Epithelial cell of prostate (primary cell): ENCODE measurements at places on chromosomes 2 and 18.
A peak's percentile ranks its signal among the peaks of the same experiment; 100 is the strongest.

DNA sequence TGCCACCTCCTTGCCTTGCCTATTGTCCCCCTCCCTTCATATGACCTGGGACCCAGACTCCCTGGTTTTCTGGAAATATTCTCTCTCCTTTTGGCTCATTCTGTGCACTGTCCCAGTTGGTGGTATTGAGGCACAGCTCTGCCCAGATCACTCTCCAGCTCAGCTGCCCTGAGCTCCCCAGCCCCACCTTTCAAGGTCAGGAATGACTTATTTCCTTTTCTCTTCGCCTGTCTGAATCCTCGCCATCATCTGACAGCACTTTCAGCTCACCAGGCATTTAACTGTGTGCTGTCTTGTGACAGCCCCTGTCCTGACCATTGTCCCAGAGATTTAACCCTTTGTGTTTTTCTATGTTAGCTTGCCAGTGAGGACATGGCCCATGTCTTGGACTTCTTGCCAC is 133.0 kb downstream of the MSH2 start:
- DNase-seq: no peak

- no peak for DNase-seq
These were observed 186.8 kb upstream of the RND3 start for GRCh38 chr2:150674283-150674682.

DNA sequence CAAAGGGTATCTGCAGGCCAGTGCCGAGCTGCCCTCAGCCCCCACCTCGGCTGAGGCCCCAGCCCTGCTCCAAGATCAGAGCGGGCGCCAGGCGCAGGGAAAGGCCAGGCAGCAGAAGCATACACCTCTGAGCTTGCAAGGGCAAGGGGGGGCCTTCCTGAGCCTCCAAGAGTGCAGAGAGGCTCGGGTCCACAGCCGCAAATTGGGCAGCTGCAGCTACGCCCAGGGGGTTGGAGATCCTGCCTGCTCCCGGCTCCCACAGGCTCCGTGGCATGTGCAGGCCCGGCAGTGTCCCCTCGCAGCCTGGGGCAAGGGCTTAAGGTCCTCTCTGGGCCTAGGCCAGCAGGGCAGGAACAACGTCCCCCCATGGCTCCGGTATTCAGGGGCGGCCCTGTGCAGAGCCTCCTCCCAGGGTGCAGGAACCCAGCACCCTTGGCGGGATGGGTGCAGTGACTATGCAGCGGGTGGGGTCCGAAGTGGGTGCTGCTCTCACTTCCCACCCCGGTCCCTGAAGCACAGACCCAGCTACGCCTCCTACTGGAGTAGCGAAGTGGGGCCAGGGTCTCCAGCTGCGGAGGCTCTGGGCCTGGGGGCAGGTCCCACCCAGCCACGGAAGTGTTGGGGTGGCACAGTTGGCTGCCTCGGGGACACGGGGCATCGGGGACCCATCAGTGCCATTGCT is 120.2 kb upstream of the TMEFF2 start:
- DNase-seq: no peak

GRCh38 chr18:75462178-75462832 is 34.8 kb upstream of the SMIM21 start:
- no peak for DNase-seq

DNA sequence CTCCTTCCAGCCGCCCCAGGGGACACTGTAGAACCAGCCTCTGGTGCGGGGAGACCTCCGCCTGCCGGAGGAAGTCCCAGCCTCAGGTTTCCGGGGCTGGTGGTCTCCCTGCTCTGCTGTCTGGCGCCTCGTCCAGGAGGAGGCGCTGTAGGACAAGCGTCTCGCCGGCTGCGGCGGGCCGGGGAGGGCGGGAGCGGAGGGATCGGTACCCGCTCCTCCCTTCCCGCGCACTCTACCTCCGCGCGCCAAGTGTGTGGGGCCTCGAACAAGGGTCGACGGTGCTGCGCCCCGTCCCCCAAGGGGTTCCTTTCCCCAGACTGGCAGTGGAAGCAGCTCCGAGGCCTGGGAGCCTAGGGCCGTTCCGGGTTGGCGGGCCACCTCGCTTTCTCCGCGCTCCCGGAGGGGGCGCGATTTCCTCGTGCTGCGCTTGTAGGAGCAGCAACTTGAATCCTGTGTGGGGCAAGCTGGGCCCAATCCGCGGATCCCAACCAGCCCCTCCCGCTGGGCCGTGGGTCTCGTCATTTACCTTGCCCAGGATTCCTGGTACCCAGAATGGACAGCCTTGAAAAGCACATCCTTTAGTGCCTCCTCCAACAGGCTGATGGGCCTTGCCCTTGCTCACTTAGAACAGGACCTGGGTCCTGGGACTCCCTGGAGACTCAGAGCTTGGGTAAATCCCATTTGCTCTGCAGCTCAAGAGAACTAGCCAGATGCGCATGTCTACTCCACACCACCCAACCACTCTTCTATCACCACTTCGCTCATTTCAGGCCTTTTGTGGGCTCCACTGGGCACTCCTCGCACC is 10.6 kb upstream of the HOXD4 start:
- DNase-seq: no peak

DNA sequence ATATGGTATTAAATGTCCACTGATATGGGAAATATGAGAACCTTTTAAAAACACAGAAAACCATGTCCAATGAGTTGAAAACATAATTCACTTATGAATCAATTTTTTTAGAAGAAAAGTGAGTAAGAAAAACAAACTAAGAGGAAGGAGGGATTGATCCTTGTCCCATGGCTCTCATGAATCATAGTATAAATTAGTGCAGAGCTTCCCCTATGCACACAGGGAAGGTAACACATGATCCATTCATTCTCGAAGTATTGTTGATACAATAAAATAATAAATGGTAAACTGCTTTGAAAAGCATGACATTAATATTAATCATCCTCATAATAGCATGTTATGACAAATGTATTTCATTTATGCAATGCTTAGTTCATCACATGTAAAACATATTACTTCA is 872.0 kb upstream of the CNTNAP5 start:
- no peak for DNase-seq

DNA sequence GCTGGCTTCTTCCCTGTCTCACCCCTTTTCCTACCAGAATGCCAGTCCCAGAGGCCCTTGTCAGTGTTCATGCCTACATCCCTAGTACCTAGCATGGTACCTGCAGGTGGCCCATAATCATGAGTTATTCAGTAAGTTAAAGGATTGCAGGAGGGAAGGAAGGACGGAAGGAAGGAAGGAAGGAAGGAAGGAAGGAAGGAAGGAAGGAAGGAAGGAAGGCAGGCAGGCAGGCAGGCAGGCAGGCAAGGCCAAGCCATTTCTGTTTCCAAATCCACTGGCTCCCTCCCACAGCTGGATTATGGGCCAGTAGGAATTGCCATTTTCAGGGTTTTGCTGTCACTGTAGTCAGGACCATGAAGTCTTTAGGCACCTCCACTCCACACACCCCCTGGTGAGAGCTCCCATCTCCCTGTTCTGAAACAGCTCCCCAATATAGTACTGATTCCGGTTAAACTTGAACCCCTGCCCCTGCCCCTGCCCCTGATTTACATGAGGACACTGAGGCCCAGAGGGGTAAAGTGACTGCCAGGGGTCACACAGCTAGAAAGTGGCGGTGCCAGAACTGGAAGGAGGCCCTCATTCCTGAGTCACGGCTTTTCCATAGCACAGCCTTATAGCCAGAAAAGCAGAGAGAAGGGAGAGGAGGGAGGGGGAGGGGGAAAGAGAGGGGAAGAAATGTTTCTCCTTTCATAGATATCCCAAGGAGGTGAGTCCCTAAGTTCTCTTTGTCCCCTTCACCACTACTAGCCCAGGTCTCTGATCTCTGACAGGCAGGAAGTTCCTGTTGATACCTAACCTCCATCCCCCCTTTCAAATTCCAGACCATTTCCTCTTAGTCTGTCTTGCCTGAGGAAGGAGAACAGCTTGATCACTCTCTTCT is 12.2 kb upstream of the TNS1 start:
- DNase-seq: no peak

- DNase-seq: no peak
These were observed 22.9 kb upstream of the LBH start for GRCh38 chr2:30208453-30208852.

DNA sequence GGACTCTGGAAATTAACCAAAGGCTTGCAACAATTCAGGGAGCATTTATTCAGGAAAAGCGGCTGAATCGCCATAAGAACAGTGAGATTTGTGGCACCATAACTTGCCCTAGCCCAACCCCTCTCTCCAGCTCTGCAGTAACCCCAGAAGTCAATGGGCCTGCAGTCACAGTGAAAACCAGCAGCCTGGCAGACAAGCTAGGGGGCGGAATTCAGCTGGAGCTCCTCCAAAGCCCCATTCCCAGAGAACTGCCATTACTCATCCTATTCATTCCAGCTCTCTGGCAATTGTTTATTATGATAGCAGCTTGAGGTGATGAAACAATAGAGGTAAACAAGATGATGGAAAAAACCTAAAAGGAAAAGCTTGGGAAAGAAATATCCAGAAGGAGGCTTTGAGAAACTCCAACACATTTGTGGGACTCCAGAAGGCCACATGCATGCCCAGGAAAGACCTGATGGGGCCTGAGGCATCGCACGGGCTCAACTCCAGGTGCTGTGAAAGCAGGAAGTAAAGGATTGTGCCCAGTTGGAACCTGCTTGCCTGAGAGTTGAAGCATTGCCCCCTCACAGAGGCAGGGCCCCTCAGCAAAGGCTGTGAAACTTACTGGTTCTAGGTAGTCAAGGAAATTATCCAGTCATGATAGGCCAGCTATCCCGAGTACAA is 126.7 kb downstream of the TWIST2 start:
- DNase-seq: no peak

DNA sequence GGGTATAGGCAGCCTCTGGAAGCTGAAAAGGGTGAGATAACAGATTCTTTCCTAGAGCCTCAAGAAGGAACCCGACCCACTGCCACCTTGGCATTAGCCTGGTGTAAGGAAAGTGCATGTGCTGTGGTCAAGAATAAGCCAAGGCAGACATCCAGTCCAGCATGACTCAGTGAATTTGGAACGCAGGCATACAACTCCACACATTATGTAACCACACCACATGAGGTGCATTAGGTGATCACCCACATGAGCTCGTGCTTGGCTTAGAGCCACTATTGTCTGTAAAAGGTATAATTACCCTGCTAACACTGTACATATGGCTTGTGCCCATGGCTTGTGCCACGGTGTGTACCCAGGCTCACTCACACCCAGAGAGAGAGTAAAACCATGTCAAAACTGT is 583.7 kb upstream of the HNMT start:
- DNase-seq: peak; percentile 75

GRCh38 chr18:72700961-72701710 is 157.0 kb upstream of the CBLN2 start:
- no peak for DNase-seq
